Gastroesophageal sphincter (tissue), 4 donors: ENCODE measurements at places on chromosomes 11 and 22.

DNA sequence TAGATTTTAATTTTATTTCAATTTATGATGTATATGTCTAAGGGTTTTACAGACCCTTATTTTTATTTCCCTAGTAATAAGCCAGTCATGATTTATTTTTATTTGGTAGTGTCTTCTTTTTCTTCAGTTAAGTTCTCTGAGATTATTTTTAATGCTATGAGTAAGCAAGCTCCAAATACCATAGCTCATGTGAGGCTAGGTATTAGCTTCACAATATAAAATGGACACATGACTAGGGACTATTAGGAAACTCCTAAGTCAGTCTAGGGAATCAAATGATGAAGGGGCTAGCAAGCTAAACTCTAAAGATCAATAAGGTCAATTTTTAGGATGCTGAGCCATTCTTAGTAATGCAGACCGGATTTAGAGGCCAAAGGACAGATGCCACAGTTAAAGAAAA lies 45.9 kb downstream of the CKAP5 start:
- no peaks in the 10 kb centered on the region for H3K27me3 ChIP-seq
- H3K4me3 ChIP-seq, result no peak overlapping the region
- no peaks in the 10 kb centered on the region for H3K4me1 ChIP-seq
- H3K36me3 ChIP-seq, result peaks cover 86% of the 10 kb centered on the region

DNA sequence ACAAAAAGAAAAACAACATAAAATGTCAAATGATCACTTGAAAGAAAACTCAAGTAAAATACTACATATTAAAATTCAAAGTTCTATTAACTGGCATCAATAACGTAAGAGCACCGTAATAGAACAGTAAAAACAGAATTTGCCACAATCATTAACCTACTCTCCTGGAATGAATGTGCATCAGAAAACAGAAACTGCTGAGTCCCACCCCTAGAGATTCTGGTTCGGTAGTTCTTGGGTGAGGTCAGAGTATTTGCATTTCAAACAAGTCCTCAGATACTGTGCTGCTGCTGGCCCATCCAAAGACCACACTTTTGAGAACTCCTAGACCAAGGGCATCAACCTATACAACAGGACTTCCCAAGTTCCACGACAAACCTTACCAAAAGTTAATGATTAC lies 23.5 kb downstream of the PITPNB start:
- H3K27me3 ChIP-seq, result no peaks in the 10 kb centered on the region
- no peak overlapping the region for H3K27ac ChIP-seq
- ATAC-seq, result no peak
- no peaks in the 10 kb centered on the region for H3K4me1 ChIP-seq
- H3K4me3 ChIP-seq, result no peak overlapping the region
- H3K36me3 ChIP-seq, result no peaks in the 10 kb centered on the region

DNA sequence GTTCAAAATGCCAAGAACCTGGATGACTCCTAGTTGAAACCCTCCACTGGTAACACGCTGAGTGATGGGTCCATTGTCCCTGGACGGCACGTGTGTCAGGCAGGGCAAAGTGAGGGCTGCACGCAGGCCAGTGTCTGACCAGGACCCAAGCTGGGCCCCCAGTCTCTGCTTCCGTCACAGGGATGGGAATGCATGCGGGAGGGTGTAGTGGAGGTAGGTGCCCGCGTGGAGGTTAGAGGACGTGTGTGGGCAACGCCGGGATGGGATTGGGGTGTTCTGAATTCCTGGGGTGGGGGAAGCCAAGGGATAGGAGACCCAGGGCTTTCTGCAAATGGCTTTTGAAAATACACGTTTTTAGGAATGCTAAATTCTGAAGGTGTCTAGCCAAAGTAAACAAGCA lies 943.3 kb downstream of the BRD1 start:
- H3K4me1 ChIP-seq, result no peaks in the 10 kb centered on the region
- no peak for ATAC-seq
- peaks cover 57% of the 10 kb centered on the region for H3K27me3 ChIP-seq
- no peak overlapping the region for H3K27ac ChIP-seq
- no peaks in the 10 kb centered on the region for H3K36me3 ChIP-seq
- H3K4me3 ChIP-seq, result no peak overlapping the region

GRCh38 chr11:101860696-101861427 lies 53.9 kb upstream of the CEP126 start:
- no peak overlapping the region for H3K27ac ChIP-seq
- no peaks in the 10 kb centered on the region for H3K27me3 ChIP-seq
- no peaks in the 10 kb centered on the region for H3K36me3 ChIP-seq
- H3K4me1 ChIP-seq, result peaks cover 10% of the 10 kb centered on the region
- ATAC-seq, result peak; percentile 70

- no peak overlapping the region for H3K27ac ChIP-seq
- no peak for ATAC-seq
- H3K27me3 ChIP-seq, result no peaks in the 10 kb centered on the region
- H3K4me1 ChIP-seq, result peaks cover 14% of the 10 kb centered on the region
- H3K36me3 ChIP-seq, result no peaks in the 10 kb centered on the region
Observed at GRCh38 chr11:96204721-96205459, 138.1 kb downstream of the MAML2 start.

DNA sequence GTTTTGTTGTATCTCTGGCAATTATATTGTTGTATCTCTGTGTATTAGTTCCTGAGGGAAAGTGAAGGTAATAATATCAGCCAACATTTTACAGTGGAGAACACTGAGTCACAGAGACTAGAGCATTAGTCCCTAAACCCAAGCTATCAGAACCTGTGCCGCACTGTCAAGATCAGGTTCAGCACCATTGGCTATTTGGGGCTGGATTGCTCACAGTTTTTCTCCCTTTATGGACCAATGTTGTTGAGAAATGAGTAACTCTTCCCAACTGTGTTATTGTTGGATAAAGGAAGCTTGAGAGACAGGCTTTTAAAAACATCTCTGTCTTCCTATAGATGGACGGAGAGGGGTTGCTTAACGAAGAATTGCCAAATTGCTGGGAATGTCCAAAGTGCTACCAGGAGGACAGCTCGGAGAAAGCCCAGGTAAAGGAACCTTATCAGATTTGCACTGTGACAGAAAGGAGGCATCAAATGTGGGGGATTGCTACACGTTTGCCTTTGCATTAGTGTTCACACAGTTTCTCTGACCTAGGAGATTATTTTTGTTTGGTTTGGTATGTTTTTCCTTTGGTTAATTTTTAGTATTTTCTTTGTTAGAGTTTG lies 18.2 kb upstream of the GRK2 start:
- ATAC-seq, result no peak
- H3K27ac ChIP-seq, result no peak overlapping the region
- no peak overlapping the region for H3K4me3 ChIP-seq

- H3K27ac ChIP-seq, result no peak overlapping the region
- no peak for ATAC-seq
- no peaks in the 10 kb centered on the region for H3K4me1 ChIP-seq
- H3K4me3 ChIP-seq, result no peak overlapping the region
- peaks cover 11% of the 10 kb centered on the region for H3K27me3 ChIP-seq
Observed at GRCh38 chr11:71326328-71326940, 74.1 kb upstream of the SHANK2 start.

DNA sequence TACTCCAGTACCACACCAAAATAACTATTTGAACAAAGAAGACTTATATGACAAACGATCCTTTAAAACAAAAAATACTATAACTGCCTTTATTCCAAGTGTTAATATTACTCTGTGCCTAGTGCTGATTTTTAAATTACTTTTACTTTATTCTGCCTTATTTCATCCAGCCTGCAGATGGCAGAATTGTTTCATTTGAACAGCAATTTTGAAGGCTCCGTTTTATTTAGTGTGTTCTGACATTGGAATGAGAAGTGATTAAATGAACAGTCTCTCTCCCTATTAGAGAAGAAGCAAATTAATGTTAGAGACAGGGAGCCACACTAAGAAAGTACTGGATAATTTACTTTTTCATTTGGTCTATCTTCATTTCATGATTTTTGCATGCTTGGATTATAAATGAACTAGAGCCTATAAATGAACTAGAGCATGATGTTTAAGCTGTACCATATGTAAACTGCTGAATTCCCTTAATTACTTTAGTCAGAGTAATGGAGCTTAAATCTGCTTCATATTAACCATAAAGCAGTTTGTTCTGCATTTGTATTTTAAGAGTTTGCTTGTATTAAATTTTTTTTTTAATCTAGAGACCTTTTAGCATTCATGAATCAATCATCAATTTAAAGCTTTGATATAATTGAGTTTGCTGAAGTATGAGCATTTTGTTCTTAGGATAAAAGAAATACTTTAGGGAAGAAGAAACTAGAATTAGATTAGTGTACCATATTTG lies 9.8 kb downstream of the PDHX start:
- no peak overlapping the region for H3K27ac ChIP-seq
- peak; percentile 34 for ATAC-seq
- H3K36me3 ChIP-seq, result no peaks in the 10 kb centered on the region
- H3K4me3 ChIP-seq, result no peak overlapping the region

- H3K4me3 ChIP-seq, result no peak overlapping the region
- ATAC-seq, result no peak
- no peaks in the 10 kb centered on the region for H3K27me3 ChIP-seq
- peaks cover 4% of the 10 kb centered on the region for H3K4me1 ChIP-seq
- no peaks in the 10 kb centered on the region for H3K36me3 ChIP-seq
Observed at GRCh38 chr11:11149671-11150459, 203.2 kb downstream of the CSNK2A3 start.

GRCh38 chr11:409600-410483 lies 5.0 kb downstream of the SIGIRR start:
- no peaks in the 10 kb centered on the region for H3K36me3 ChIP-seq
- no peaks in the 10 kb centered on the region for H3K4me1 ChIP-seq
- no peak for ATAC-seq

GRCh38 chr11:115217726-115218311 lies 286.4 kb downstream of the CADM1 start:
- H3K27ac ChIP-seq, result no peak overlapping the region
- no peak for ATAC-seq
- H3K4me1 ChIP-seq, result no peaks in the 10 kb centered on the region
- no peak overlapping the region for H3K4me3 ChIP-seq

DNA sequence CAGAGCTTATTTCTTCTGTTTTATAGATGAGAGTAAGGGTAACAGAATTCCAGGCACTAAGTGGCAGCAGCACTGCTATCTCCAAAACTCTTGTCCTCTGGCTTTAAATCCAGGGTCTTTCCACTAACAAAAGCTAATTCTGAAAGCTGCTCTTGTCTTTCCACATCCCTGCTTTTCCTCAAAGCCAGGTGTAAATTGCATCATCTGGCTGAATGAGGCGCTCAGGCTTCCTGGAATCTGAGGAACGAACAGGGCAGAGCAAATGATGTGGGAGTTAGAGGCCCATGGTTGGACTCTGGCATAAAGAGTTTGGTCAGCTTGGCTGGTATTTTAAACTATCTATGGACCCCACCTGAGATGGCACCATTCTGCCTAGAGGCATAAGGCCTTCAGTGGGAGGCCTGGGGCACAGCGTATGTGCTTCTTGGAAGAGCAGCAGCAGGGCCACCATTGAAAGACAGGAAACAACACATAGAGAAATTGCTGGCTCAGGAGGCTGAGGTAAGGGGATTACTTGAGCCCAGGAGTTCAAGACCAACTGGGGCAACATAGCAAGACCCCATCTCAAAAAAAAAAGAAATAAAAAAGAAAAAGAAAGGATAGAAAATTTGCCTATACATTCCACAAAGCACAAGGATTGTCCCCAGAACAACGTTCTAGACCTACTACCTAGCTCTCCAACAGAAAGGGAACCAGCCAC lies 1.9 kb downstream of the KCNJ5 start:
- no peaks in the 10 kb centered on the region for H3K4me1 ChIP-seq
- no peak overlapping the region for H3K27ac ChIP-seq
- no peak for ATAC-seq

DNA sequence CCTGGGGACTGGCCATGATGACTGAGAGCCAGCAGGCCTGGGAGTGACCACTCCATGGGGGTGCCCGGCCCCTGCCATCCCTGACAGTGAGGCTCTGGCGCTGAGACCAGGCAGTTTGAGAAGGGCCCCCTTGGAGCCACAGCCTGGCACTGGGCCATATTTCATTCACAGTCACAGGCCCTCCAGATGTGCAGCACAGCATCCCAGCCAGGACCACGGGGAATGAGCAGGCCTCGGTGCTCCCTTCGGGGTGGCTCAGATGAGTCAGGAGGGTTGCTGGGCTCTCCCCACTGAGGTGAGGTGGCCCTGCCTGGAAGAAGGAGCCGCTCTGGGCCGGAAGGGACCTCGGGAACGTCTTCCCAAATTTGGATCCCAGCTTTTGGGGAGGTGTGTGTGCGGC lies 53.0 kb downstream of the GRAMD4 start:
- H3K27me3 ChIP-seq, result no peaks in the 10 kb centered on the region
- no peaks in the 10 kb centered on the region for H3K36me3 ChIP-seq
- peaks cover 5% of the 10 kb centered on the region for H3K4me1 ChIP-seq
- no peak for ATAC-seq
- H3K27ac ChIP-seq, result no peak overlapping the region

DNA sequence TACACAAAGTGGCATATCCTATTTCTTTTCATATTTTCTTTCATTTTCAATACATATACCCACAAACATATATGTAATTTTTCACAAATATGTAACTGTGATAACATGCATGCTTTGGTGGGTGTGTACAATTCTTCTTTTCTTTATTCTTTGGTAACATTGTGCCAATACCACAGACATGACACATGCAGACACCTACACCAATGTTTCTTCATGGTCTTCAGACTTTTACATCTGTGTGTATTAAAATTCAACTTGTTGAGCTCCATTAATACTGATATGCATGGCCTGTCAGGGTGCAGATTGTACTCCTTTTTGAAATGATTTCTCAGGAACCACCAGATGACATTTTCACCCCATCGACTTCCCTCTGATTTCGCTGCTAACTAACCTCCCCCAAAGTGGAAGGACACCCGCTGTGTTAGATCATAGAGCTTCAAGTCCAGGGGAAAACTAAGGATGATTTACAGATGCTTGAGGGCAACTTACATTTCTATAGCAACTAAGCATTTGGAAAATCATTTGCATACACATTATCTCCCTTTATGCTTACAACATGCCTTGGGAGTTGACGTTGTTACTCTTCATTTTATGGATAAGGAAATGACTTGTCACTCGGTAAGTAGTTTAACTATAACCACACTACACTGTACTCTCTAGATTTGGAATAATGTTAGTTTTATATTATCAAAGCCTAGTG lies 10.5 kb upstream of the PANX3 start:
- no peaks in the 10 kb centered on the region for H3K36me3 ChIP-seq
- no peak overlapping the region for H3K4me3 ChIP-seq
- peaks cover 9% of the 10 kb centered on the region for H3K27me3 ChIP-seq
- H3K27ac ChIP-seq, result no peak overlapping the region
- H3K4me1 ChIP-seq, result no peaks in the 10 kb centered on the region

DNA sequence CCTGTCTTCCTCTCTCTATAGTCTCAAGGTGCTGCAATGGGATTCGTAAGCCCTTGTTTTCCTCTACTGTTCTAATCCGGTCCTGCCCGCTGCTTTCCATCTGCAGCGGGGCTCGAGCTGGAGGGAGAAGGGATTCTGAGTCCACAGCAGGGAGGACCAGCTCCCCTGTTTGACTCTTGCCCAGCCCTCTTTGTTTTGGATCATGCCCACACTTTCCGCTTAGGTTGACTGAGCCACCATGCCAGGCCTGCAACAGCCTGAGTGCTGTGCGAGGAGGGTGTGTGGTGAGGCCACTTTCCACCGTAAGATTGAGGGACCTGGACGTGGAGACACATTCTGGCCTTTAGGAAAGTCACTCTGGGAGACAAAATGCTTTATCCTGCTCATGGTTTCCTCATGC lies 58.3 kb downstream of the CEP164 start:
- no peak overlapping the region for H3K4me3 ChIP-seq
- peaks cover 100% of the 10 kb centered on the region for H3K36me3 ChIP-seq
- H3K4me1 ChIP-seq, result no peaks in the 10 kb centered on the region
- no peaks in the 10 kb centered on the region for H3K27me3 ChIP-seq

GRCh38 chr22:36443198-36443770 lies 38.2 kb downstream of the TXN2 start:
- H3K36me3 ChIP-seq, result no peaks in the 10 kb centered on the region
- no peak overlapping the region for H3K4me3 ChIP-seq
- H3K27ac ChIP-seq, result no peak overlapping the region
- no peak for ATAC-seq
